ENCODE measurements at places on chromosomes 4 and X. TPM values are rescaled to one million over a fixed set of nuclear protein-coding genes. Genes with fewer than 3 reads are reported as not detected.

The HTN3 gene
- not detected for total RNA-seq

The IBSP gene
- not detected for total RNA-seq

GRCh38 chrX:48492293-48492910, 16.4 kb upstream of the PORCN start:
- H3K4me3 ChIP-seq = no peak overlapping the region
- H3K36me3 ChIP-seq = no peaks in the 10 kb centered on the region
- H3K4me1 ChIP-seq = no peaks in the 10 kb centered on the region
- H3K27me3 ChIP-seq = no peaks in the 10 kb centered on the region
- DNase-seq = no peak
- no peak overlapping the region for H3K27ac ChIP-seq

- peak; percentile 75 for DNase-seq
- H3K36me3 ChIP-seq = no peaks in the 10 kb centered on the region
- H3K27me3 ChIP-seq = no peaks in the 10 kb centered on the region
- H3K4me1 ChIP-seq = no peaks in the 10 kb centered on the region
These were observed at the start of the genes DNAAF6 and NUP62CL for GRCh38 chrX:107205770-107206696. Gene DNAAF6 (plus strand): TSS chrX:107206611. CDS start chrX:107212876, 6,265 bp downstream. Gene NUP62CL (minus strand): TSS chrX:107206433. CDS start chrX:107175146, 31,287 bp downstream.

DNA sequence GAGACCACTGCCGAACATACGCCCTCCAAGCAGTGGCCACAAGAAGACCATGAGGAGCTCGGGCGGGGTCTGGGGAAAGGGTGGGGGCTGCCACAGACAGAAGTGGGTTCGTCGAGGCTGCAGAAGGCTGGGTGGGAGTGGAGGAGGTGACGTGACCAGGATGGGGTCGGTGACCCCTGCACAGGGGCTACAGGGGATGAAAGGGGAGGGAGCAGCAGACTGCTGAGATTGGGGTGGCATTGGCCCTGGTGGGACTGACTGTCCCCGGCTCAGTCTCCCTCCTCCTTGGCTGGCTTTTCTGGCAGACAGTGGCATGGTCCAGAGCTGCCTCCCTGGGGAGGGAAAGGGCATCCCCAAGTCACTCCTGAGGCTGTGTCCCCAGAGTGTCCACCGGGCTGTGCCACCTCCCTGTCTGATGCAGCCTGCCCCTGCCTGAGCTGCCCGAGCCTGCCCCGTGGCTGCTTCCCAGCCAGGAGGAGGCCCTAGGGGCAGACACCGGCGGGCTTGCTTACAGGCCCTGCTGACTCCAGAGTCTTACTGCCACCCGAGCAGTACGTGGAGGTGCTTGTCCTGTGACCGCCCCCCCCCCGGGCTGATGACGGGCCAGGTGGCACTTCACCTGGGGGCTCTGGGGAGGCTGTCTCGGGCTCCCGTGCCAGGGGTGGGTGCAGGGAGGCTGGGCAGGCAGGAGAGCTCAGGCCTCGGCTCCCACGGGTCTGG, 7.2 kb downstream of the SH3BP2 start:
- no peak overlapping the region for H3K4me3 ChIP-seq
- peaks cover 62% of the 10 kb centered on the region for H3K4me1 ChIP-seq
- peak; percentile 21 for DNase-seq
- no peaks in the 10 kb centered on the region for H3K36me3 ChIP-seq
- H3K27ac ChIP-seq = peak overlapping the region; percentile 73
- no peaks in the 10 kb centered on the region for H3K27me3 ChIP-seq

DNA sequence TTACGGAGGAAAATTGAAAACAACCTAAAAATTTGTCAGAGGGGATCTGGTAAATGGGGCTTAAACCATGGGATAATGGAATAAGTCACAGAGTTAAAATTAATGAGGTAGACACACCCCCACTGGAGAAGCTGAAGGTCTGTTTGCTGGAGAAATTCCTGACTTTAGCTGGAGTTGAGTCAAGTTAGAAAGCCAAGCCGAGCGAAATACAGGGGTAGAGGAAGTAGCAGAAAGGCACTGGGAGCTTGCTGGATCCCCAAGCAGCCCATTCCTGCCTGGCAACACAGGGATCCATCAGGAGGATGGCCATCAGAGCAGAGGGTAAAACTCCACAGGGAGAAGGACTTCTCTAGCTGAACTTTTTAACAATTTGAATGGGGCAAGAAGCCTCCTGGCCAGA, 163.8 kb downstream of the ATRX start:
- no peak for DNase-seq
- H3K36me3 ChIP-seq = no peaks in the 10 kb centered on the region
- H3K27me3 ChIP-seq = no peaks in the 10 kb centered on the region
- H3K4me1 ChIP-seq = no peaks in the 10 kb centered on the region

DNA sequence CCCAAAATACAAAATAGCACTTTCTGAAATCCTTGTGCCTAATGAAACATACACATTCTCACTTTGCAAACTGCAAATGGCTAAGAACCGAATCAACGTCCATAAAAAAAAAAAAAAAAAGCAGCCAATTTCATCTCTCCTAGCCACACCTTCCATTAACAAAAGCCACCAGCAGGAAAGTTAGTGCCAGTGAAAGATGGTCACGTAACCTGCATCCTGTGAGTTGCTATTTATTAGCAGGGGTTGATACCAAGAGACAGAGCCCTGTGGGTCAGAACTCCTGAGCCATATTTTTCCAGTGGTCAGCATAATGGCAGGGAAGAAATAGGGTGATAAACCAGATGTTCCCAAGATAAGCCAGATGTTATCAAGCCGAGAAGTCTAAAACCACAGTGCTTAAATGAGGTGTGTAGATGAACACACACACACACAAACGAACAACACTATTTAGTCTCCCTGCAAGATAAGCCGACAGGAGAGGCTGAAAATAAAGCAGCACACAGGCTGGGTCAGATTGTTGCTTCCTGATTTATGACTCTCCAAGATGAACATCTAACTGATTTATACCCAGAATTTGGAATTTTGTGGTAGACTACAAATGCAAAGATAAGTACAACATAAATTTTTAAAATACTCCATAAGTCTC, 11.5 kb downstream of the PPARGC1A start:
- H3K36me3 ChIP-seq = no peaks in the 10 kb centered on the region
- H3K27me3 ChIP-seq = no peaks in the 10 kb centered on the region
- DNase-seq = no peak
- peaks cover 4% of the 10 kb centered on the region for H3K4me1 ChIP-seq
- no peak overlapping the region for H3K4me3 ChIP-seq

GRCh38 chrX:11533199-11533651, 132.5 kb downstream of the ARHGAP6 start:
- no peaks in the 10 kb centered on the region for H3K36me3 ChIP-seq
- no peak overlapping the region for H3K4me3 ChIP-seq
- H3K27me3 ChIP-seq = no peaks in the 10 kb centered on the region

DNA sequence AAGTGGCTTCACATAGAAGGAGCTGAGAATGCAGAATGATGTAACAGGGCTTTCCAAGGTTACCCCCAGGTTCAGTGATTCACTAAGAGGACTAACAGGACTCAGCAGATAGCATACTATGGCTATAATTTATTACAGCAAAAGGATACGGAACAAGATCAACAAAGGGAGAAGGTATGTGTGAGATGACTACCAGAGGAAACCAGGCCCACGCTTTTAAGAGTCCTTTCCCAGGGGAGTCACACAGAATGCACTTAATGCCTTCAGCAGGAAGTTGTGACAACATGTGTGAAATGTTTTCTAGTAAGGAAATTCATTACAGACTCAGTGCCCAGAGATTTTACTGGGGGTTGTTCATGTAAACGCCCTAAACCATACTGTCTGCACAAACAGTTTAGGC, 373.6 kb upstream of the MAGEB2 start:
- H3K27me3 ChIP-seq = no peaks in the 10 kb centered on the region
- no peak overlapping the region for H3K4me3 ChIP-seq
- H3K27ac ChIP-seq = no peak overlapping the region
- H3K4me1 ChIP-seq = no peaks in the 10 kb centered on the region
- DNase-seq = no peak

All from colonic mucosa (tissue), 4 donors.